Cortex of kidney (tissue), 1 donor: ENCODE measurements at places on chromosomes 4 and X.

DNA sequence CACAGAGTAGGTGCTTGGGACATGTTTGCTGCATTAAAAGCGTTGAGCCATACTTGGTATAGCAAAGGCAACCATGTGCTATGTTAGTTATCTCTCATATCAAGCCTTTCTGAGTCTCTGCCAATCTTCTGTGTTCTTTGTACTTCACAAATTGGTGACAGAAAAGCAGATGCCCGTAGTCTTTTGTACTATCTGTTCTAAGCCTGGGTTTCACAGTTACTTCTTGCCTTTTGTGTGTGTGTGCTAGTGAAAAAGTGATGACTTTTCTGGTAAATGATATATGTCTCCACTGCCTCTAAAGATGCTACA, 16.1 kb upstream of the KLHL2 start:
- no peak for DNase-seq

DNA sequence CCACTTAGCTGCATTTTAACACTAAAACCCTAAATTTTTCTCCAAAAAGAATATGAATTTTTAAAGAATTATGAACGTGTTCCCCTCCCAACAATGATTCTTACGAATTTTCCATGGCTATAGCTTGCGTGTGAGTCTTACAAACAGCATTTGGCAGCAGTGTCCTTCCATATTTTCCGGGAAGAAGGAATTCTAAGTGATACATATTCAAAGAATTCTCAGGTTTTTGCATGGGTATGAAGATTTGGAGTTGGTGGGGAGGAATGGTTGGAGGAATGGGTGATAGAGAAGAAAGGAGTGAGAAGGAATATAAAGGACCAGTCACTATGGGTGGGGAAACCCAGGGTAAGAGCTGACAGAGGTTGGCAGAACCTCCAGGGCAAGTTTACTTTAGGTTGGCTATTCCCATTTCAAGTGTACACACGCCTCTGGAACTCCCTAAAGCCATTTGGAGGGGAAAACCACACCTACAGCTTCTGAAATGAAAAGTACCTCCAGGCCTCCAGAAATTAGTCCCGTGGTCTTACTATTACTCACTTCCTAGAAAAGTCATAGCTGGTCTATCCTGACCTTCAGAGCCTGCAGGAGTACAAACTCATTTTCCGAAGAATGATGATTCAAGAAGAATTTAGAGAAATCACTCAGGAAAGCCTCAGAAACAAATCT, 420.8 kb upstream of the DIPK2B start:
- no peak for DNase-seq

- DNase-seq, result no peak
Observed at GRCh38 chr4:82864336-82864979, 26.5 kb downstream of the SEC31A start.

GRCh38 chr4:147599769-147600168, 17.4 kb upstream of the TMEM184C start:
- no peak for DNase-seq

DNA sequence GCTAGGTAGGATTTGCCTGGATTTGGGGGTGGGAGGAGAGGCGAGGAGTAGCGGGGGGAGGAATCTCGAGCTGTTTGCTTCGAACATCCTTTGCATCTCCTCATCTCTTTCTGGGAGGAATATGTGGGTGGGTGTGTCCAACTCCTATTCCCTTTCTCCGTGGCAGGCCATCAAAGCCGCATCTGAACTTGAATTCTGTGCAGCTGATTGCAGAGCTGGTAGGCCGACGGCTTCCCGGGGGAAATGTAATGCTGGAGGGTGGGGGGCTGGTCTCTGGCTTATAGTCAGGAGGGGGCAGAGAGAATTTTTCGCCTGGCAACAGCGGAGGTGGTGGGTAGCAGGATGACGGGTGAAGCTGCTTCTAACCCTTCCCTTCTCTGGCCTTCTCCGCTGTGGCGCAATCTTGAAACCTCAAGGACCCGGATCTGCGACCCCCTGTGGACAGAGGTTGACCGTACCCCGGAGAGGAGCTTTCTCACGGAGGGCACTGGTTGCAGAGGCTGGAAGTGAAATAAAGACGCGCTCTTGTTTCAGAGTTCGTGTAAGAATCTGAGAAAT, 628 bp downstream of the ZCCHC12 start:
- DNase-seq, result no peak

GRCh38 chr4:76078033-76078613, 3.6 kb downstream of the ART3 start:
- DNase-seq, result no peak

DNA sequence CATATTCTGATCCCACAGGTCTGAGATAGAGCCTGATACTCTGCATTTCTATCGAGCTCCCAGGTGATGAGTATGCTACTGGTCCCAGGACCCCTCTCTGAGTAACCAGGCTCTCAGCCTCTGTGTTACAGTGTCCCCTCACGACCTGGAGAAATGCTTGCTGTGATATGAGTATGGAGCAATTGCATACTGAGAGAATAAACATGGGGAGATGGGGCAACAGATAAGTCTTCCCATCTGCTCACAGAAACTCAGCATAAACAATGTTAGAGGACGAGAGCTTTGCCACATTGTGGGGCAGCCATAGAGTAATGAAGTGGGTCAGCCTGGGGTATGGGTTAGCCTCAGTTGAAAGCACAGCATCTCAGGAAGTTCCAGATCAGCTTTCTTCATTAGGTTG, 82.6 kb upstream of the HS3ST1 start:
- no peak for DNase-seq

DNA sequence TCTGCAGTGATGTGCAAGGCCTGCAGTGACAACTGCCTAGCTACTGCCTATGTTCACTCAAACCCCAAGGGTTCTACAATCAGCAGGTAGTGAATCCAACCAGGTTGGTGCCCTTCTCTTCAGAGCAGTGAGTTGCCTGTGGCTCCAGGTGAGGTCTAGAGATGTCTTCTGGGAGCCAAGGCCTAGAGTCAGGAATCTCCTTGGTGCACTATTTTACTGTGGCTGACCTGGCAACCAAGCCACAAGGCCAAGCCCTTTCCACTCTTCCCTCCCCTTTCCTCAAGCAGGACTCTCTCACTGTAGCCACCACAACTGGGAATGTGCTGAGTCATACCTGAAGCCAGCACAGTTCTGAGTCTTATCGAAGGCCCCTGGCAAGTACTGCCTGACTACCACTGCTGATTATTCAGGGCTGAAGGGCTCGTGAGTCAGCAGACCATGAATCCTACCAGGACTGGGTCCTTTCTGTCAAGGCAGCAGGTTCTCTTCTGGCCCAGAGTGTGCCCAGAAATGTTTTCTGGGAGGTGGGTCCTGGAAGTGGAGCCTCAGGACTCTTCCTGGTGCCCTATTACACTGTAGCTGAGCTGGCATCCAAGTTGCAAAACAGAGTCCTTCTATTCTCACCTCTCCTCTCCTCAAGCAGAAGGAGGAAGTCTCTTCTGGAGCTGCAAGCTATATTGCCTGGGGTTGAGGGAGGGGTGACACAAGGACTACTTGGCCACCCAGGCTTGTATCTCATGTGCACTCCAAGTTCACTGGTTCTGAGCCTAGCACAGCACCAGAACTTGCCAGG, 111.6 kb downstream of the BTC start:
- no peak for DNase-seq

- DNase-seq, result no peak
Observed at GRCh38 chrX:65841263-65841662, 173.8 kb downstream of the MSN start.

GRCh38 chrX:9948406-9948805, 18.8 kb upstream of the CLDN34 start:
- no peak for DNase-seq

- DNase-seq, result no peak
Observed at GRCh38 chr4:7910263-7910896, 29.3 kb downstream of the AFAP1 start.

GRCh38 chrX:9698576-9698975, 67.1 kb downstream of the GPR143 start:
- DNase-seq, result no peak

- no peak for DNase-seq
Observed at GRCh38 chr4:183532821-183533220, 28.0 kb downstream of the ING2 start.

DNA sequence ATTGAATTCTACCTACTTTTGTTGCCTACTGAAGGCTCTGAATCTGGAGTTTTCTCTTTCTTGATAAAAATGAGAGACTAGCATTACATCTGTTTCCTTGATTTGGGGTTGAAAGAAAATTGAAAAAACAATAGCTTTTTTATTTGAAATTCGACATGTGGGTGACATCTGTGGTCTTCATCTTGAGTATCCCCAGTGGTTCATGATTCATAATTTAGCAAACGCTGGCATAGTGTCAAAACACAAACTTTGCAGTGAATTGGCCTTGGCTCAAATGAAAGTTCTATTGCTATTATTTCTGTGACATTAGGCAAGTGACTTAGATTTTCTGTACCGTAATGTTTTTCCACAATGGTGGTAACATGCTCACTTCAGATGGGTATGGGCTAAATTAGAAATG, 747.6 kb downstream of the PCDH7 start:
- no peak for DNase-seq

DNA sequence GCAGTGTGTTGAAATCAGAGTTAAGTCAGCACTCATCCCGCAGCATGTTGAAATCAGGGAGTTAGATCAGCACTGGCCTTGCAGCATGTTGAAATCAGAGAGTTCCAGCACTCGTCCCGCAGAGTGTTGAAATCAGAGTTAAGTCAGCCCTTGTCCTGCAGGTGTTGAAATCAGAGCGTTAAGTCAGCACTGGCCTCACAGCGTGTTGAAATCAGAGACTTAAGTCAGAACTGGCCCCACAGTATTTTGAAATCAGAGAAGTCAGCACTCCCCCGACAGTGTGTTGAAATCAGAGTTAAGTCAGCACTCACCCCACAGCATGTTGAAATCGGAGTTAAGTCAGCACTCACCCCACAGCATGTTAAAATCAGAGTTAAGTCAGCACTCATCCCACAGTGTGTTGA, 10.9 kb upstream of the UVSSA start:
- DNase-seq, result no peak

DNA sequence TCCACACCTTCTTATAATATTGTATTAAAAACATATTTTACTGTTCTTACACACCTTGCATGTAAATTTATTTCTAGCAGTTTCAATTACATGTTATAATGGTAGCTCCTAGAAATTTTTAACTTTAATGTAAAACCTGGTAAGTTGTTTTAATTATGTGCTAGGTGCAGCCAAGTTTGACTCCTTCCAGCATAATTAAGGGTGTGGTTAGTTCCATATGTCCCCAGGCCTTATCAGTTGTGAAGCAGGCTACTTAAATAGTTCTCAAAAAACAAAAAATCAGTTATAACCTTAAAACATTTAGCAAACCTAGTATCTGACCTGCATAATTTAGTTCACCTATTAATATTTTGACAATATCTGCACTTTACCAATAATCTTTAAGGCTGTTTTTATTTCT, 26.9 kb upstream of the PASD1 start:
- no peak for DNase-seq

- no peak for DNase-seq
Observed at GRCh38 chr4:139813881-139814280, 148.3 kb downstream of the MGST2 start.

- no peak for DNase-seq
Observed at GRCh38 chr4:188196134-188196735, 57.0 kb downstream of the TRIML1 start.

- no peak for DNase-seq
Observed at GRCh38 chrX:46838974-46839480, 2.2 kb downstream of the RP2 start.

GRCh38 chr4:57691370-57691769, 581.2 kb upstream of the IGFBP7 start:
- DNase-seq, result no peak

DNA sequence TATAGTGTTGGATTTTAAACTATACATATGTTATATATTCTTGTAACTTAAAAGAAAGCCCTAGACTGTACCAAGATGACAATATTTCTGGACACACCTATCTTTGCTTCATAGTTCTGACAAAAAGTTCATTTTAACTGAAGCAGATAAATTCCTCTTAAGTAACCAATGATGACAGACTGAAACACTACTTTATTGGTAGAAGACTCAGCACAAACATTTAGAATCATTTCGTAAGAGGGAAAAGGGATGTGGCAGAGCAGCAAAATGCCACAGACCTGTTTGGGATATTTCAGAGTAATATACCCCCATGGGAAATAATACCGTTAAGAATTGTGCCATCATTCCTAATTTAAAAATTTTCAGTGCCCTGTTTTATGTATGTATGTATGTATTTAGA, 56.2 kb downstream of the APOO start:
- no peak for DNase-seq

GRCh38 chrX:13009844-13010243, 34.6 kb downstream of the FAM9C start:
- DNase-seq, result no peak

DNA sequence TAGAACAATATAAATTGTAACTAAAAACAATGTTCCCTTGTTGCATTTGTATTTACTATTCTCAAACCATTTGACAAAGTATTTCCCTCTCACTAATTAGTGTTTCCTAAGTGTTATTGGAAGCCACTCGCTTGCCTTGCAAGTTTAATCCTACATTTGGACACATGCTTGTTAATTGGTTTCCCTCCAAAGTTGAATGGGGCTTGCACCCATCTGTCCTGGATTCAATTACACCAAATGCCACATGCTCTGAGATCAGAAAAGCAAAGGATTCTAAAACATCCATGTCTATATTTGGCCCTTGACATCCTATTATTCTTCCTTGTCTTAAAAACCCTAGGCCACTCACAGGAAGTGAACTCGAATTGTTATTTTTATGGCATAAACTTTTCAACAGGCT, 146.6 kb downstream of the AMELX start:
- DNase-seq, result no peak

DNA sequence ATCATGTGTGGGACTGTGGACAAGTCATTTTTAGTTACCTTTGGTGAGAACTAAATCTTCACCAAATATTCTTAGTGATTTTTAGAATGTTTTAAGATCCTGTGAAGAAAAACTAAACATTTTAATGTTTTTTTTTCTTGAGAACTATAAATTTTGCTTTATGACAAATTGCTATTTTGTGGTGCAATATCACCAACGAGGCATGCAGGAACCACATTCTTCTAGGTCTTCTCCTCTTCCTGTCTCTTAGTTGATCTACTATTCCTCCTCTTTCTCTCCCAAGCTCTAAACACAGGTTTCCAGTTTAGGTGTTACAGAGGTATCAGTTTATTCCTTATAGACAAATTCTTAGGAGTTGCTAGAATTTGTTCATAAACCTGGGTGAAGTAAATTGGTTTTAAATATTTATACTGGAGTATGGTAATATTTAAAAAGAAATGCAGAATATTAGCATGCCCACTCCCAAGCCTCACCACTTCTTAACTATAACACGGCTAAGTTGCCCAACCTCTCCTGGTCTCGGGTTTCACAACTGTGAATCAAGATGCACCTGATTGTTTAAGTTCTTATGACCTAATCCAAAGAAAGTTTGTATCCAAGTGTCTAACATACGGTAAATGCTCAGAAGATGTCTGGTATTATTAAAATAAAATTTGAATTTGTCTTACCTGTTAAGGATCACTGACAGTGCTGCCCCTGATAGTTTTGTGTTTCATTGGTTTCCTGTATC, 56.5 kb upstream of the CLNK start:
- DNase-seq, result no peak

GRCh38 chr4:182885022-182885737, 32.0 kb downstream of the DCTD start:
- DNase-seq, result no peak
